Mucosa of descending colon (tissue), 3 donors: ENCODE measurements at places on chromosomes 6 and 20. TPM values are rescaled to one million over a fixed set of nuclear protein-coding genes. Genes with fewer than 3 reads are reported as not detected.

The TMC2 gene
- total RNA-seq: 0.09 TPM

The PLAGL1 gene
- 49.5 TPM for total RNA-seq

The AKIRIN2 gene
- 41.0 TPM for total RNA-seq

The ESR1 gene
- 0.82 TPM for total RNA-seq

The NKX2-4 gene
- total RNA-seq: not detected

The BCAS1 gene
- 101 TPM for total RNA-seq

The GRIK2 gene
- 1.5 TPM for total RNA-seq

The SOX4 gene
- 54.5 TPM for total RNA-seq

The CRYBG1 gene
- total RNA-seq: 93.0 TPM

The SPDEF gene
- total RNA-seq: 13.8 TPM

The TTK gene
- 1.0 TPM for total RNA-seq

The SLC22A3 gene
- 1.4 TPM for total RNA-seq

The C6orf163 gene
- total RNA-seq: 3.8 TPM

The C6orf132 gene
- 67.6 TPM for total RNA-seq
